ENCODE measurements at places on chromosomes 16 and 17. TPM values are rescaled to one million over a fixed set of nuclear protein-coding genes. Genes with fewer than 3 reads are reported as not detected.

DNA sequence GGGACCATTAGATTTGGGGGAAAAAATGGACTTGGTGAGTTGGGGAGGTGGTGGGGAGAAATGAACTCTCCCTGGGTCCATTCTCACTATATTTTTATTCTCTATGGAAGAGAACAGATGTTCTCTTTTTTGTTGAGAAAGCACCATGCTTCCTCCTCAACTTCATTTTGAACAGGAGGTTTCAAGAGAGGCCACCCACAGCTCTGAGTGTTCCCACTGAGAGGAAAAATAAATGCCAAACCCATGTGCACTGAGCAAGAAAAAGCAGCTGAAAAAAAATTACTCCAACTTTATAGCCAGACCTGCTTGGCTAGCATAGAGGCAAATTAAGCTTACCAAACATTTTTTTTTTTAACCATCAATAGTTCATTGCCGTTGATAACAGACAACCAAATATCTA is 883.6 kb downstream of the KCNJ2 start:
- no peak for DNase-seq

Gene ITGAX
- total RNA-seq: 19.1 TPM

Gene HIGD1B
- total RNA-seq: not detected

Gene SLC13A5
- not detected for total RNA-seq

GRCh38 chr17:49337884-49338283 is 24.2 kb downstream of the ZNF652 start:
- no peak for DNase-seq

All from activated naive CD4-positive, alpha-beta T cell treated with anti-CD3 and anti-CD28 coated beads, Interleukin-2, amount 50 U/mL, for 72 hours (primary cell).